ENCODE measurements at places on chromosomes 12 and 14.

DNA sequence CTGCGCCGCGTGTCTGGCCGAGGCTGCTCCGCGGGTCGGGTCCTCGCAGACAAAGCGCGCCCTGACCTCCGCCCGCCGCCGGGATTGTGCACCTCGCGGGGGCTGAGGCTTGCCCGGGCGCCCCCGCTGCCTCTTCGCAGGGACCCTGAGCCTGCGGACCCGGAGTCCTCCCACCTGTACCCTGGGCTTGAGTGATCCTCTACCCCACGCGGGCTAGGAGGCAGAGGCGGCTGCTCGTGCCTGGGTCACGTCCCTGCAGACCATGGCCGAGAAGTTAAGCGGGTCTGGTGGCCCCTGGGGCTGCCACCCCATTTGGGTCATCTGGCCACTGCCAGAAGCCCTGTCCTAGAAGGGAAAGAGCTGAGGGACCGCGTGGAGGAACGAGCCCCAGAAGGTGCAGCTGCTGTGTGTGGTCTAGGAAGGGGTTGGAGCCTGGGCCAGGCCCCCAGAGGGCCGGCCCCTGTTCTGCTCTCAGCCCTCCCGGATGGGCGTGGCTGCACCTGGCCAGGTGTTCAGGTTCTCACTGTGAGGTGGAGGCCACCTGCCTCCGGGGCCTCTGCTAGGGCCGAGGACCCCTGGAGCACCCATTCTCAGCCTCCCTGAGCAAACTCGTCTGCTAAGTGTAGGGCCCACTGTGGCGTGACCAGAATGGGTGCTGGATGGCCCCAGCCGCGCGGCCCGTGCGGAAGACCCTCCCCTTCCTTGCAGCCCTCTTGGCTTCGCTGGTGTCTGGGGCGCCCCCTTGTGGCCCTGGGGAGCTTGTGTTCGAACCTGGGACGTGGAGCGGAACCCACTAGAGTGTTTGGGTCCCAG lies 49.6 kb downstream of the LRCOL1 start:
- peak; percentile 72 for DNase-seq

- DNase-seq: no peak
Observed at GRCh38 chr12:58106195-58106594, 164.8 kb downstream of the ATP23 start.

DNA sequence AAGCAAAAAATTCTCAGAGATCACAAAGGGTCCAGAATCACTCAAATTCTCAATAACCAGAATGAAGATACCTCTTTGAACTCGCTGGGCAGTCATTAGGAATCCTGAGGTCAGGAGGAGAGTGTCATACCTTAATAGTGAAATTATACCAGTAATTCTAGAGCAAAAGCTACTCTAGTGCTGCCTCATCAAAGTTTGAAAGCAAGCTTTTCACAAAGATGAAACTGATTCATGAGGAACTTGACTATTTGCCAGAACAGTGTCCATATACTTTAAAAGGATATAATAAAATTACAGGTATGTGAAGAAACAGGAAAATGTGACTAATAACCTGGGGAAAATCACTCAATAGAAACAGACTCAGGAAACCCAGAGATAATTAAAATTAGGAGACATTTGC lies 44.5 kb downstream of the EML5 start:
- no peak for DNase-seq

DNA sequence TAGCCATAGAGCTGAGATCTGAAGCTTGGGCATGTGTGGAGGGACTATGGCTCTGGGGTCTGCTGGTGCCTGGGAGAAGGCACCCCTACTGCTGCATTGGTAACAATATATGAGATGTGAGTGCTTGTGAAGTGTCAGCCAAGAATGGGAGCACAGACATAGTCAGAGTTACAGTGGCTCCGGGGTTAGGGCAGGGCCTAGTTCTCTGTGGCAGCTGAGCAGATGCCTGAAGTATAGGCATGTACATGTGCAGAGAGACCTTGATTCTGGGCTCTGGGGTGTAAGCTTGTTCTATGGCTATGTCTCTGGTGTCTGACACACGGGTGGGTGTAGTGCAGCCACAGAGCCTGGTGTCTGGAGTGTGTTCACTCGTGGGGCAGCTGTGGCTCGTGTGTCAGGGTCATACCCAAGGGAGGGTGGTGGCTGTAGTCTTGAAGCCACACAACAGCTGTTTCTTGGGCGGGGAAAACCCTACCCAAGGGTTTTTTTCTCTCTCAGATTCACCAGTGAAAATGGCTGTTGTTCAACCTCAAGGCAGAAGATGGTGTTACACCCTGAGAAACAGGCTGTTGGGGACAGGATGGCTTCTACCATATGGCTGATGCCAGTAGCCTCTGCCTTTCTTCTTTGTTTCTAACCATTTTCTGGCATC lies 11.9 kb upstream of the TCL1A start:
- no peak for DNase-seq

DNA sequence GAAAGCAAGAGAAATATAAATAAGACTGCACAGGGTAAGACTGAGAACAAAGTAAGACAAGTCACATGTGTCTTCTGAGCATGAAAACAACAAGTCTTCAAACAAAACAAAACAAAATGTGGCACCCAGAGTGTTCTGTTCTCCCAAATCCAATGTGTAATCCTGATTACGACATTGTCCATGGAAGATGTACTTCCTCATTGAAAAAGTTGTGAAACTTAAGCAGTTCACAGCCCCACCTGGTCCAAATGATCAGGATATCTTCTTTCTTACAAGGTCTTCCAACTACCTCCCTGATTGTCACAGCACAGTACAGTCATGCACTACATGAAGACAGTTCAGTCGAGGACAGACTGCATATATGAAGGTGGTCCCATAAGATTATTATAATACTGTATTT lies 23.3 kb upstream of the NEK9 start:
- DNase-seq: no peak

- no peak for DNase-seq
Observed at GRCh38 chr14:72613231-72613974, 280.5 kb downstream of the DPF3 start.

- no peak for DNase-seq
Observed at GRCh38 chr14:48247977-48248376, 572.6 kb upstream of the MDGA2 start.

GRCh38 chr12:713281-713875 lies 39.0 kb upstream of the WNK1 start:
- peak; percentile 17 for DNase-seq

DNA sequence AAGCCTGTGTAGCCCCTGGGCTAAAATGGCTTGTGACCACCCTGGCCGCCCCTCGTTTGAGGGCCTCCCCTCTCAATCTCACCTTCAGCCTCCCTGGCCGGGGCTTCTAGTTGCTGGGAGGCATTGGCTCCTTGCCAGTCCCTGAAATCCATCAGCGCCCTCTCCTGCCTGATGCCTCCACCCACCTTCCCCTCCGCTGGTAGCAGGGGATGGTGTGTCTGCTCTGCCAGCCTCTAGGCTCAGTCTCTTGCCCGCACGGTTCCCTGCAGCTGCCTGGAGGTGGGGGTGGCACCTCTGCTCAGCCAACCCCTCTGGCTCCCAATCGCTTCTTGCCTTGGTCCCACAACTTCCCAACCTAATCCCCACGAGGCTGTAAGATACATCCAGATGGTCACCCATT lies 167.9 kb downstream of the PHETA1 start:
- DNase-seq: no peak

DNA sequence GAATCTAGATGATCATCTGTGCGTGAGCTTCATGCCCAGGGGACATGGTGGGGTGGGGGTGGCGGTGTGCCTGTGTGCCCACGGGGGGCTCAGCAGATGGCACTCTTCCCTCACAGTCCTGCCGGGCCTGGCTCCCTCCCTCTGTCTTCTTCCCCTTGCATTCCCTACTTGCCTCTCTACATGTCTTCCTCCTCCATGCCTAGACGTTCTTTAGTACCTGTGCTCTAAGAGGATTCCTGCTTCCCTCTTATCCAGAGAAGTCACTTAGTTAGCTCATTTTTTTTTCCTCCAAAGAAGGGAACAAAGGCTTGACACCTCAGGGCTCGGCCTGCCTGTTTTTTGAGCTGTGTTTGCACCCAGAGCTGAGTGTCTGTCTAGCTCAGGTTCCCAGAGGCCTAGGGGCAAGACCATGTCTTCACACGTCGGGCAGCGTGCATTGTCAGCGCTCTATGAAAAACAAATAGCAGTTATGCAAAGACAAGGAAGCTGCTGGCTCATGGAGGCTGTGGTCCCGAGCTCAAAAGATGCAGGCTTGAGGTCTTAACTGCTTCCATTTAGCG lies 48.8 kb downstream of the NINJ2 start:
- DNase-seq: no peak

- no peak for DNase-seq
Observed at GRCh38 chr12:46677749-46678148, 148.0 kb downstream of the SLC38A4 start.

DNA sequence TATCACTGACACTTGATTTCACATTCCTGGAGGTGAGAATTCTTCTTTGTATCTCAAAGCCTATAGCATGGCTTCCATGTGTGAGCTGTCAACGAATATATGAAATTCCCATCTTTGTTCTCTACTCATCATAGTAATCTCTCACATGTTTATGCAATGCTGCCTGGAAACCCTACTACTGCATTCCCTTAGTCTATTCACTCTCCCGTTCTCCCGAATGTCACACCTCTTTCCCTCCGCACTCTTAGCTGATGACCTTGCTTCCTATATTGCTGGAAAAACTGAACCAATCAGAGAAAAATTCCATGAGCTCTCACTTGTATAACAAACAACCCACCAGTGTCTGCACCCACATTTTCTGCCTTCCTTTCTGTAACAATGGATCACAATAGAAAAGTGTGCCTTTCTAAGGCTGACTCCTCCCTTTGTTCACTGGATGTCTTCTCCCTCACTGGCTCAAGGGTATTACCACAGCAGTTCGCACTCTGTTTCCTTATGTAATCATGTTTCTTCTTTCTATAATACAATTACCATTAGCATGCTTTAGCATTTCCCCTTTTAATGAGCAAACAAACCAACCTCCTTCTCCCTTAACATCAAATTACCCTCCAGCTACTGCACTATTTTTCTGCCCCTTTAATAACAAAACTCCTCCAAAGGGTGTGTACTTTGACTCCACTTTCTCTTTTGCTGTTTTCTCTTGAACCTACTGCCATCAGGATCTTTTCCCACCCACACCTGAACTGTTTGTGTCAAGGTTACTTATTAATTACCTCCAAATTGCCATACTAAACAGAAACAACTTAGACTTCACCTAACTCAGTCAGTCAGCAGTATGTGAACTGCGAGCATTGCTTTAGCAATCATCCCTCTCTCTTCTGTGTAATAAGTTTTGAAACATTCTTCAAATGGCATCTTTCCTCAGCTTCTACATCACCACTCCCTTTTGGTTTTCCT lies 63.9 kb upstream of the CCDC196 start:
- no peak for DNase-seq

GRCh38 chr14:50021261-50022031 lies 94.9 kb downstream of the VCPKMT start:
- DNase-seq: no peak

GRCh38 chr12:58812214-58812613 lies 108.1 kb downstream of the LRIG3 start:
- no peak for DNase-seq

GRCh38 chr12:3106579-3106978 lies 29.4 kb downstream of the TSPAN9 start:
- no peak for DNase-seq

- no peak for DNase-seq
Observed at GRCh38 chr12:19312637-19313036, 126.7 kb upstream of the AEBP2 start.

GRCh38 chr14:103825101-103825500 lies 22.3 kb downstream of the PPP1R13B start:
- no peak for DNase-seq

DNA sequence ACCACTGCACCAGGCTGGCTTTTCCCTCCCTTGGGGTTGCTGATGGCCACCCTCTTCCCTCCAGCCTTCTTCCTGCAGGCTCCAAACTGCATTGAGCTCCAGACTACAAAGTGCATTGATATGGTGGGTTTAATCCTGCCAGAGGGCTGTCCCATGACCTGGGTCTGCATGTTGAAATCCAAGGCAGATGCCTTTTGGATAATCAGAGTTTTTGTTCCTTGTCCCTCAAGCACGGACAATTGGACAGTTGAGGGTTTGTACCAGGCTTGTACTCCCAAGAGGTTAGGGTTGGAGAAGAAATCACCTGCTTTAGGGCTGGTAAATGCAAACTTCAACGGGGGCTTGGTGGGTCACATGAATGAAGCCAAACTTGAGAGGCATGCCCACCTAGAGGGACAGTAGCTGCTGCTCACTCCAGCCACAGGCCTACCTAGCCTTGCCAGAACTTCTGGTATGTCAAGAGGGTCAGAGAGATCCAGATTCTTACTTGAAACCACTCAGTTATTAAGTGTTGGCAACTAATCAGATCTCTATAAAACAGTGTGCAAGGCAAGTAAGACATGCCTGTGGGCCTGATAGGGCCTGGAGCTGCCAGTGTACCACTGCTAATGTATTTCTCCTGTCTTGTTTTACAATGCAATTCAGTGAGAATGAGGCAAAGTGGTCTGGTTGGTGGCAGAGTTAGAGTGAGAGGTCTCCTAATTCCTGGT lies 21.7 kb upstream of the KRT83 start:
- DNase-seq: no peak

DNA sequence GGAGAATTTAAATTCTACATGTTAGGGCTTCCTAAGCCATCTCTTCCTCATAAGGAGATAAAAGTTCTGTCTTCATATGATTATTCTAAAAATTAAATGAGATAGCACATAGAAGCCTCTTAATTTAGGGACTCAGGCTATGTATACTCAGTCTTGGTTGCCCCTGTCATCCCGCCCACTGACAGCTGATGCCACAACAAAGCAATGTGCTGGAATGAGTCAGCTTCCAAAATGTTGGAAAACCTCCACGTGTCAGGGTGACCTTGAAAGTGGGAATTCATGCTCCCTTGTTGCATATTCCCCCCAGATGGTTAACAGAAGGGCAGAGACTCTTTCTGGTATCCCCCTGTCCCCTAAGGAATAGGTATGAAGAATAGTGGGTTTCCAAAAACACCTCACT lies 238.0 kb upstream of the DDHD1 start:
- DNase-seq: no peak

DNA sequence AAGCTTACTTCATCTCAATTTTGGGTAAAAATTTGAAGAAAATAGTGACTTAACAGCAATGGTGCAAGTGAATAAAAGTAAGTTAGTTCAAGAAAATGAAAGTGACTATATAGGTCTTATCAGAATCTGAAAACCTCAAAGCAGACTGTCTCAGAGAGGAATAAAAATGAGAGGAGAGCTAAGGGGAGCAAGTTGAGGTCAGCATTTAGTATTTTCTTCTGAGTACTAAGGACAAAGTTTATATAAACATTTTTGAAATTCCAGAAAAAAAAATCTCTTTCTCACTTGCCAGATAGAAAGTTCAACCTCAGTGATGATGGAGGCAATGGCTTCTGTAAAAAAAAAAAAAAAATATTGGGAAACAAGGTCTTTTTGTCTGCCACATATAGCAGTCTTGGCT lies 414.1 kb downstream of the NPAS3 start:
- no peak for DNase-seq

DNA sequence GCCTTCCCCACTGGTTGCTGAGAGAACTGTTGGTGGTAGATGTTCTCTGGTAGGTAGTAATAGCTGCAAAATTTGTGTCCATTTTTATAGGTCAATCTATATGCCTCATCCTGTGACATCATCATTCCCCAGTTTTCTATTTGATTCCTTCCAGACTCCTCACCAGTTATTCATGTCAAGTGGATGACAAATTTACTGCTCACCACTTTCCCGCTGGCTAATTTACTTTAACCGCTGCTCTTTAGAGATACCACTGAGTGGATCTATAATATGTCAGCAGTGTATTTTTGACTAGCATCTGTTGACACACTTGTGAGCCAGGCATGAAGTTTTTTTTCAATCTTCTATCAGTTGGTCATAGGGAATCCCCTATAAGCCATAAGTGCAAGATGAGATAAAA lies 24.6 kb downstream of the GPR65 start:
- no peak for DNase-seq

GRCh38 chr12:128361400-128361995 lies 94.5 kb downstream of the TMEM132C start:
- no peak for DNase-seq

- DNase-seq: no peak
Observed at GRCh38 chr14:101559624-101560533, 1.4 kb upstream of the DIO3 start.

Data from stimulated activated CD8-positive, alpha-beta memory T cell treated with anti-CD3 and anti-CD28 coated beads, Interleukin-2, amount 100 ng/mL, for 48 hours (primary cell).